Kasumi-1 (cell line): ENCODE measurements at places on chromosomes 13 and 19.

DNA sequence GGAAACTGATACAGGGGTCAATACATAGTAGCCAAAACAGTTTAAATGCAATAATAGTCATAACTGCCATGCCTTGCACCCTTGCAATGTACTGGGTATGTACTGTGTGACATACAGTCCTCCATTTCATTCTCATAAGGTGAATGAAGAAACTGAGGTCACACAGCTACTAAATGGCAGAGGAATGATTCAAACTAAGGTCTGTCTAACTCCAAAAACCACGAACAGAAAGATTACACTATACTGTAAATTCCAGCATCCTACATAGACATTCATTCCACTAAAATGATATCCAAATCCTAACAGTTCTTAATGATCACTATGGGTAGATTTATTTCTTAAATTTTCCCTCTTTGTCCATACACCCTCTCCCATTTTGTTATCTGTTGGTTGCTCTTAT lies 238.1 kb upstream of the SERP2 start:
- no peak for DNase-seq

- DNase-seq, result peak; percentile 94
Observed at GRCh38 chr19:17405250-17406045, at the start of gene BST2. TSS of gene BST2 (minus strand) at chr19:17405630. CDS start at chr19:17405575, 55 bp downstream.

GRCh38 chr19:4584670-4585460 lies 25.4 kb upstream of the SEMA6B start:
- no peak for DNase-seq

- no peak for DNase-seq
Observed at GRCh38 chr13:89061821-89062220, 1390.7 kb downstream of the SLITRK5 start.

GRCh38 chr19:37593996-37594303 lies 642 bp downstream of the ZNF571 start:
- peak; percentile 41 for DNase-seq

GRCh38 chr19:27691991-27692390 lies 1521.0 kb downstream of the UQCRFS1 start:
- no peak for DNase-seq

DNA sequence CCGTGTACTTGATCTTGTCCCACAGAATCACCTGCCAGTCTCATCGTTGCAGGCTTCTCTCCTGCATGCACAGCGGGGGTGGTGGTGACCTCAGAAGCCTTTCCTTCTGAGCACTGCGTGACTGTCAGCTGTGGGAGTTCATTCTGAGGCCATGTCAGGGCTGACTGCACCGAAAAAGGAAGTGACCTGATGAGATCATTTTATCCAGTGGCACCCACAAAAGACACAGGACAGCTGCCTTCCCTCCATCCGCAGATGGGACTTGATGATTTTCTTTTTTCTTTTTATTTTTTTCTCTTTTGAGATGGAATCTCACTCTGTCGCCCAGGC lies 89.7 kb downstream of the RAB20 start:
- DNase-seq, result peak; percentile 87

DNA sequence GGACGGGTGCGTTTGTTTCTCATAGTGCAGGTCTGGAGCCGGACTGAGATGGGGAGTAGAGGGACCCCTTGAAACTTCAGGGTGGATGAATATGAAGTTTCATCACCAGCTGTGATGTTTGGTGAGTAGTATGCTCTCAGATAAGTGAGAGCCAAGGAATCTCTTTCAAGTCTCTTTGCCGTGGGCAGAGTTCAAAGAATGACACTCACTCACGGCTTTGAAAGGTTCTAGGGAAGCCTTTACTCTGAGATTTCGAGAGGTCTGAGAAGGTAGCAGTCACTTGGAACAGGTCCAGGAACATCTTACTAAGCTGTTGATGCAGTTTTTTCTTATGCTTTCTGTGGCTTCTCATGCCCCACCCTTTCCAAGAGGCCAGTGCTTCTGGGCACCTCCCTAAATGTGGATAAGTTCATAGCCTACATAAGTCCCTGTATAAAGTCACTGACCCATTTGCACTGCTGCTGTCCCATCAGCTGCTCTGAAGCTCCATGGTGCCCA lies at the start of gene IGFL2:
Gene IGFL2, plus strand, starts transcription at position 448 of the 498 bp plus-strand sequence. Its CDS starts 41 bp downstream, at position 489.
- DNase-seq, result no peak

- no peak for DNase-seq
Observed at GRCh38 chr13:95184317-95184716, 116.9 kb downstream of the ABCC4 start.

- no peak for DNase-seq
Observed at GRCh38 chr13:45705918-45706317, 3.8 kb downstream of the CBY2 start.

GRCh38 chr13:50928659-50929462 lies 19.3 kb downstream of the RNASEH2B start:
- DNase-seq, result peak; percentile 8

DNA sequence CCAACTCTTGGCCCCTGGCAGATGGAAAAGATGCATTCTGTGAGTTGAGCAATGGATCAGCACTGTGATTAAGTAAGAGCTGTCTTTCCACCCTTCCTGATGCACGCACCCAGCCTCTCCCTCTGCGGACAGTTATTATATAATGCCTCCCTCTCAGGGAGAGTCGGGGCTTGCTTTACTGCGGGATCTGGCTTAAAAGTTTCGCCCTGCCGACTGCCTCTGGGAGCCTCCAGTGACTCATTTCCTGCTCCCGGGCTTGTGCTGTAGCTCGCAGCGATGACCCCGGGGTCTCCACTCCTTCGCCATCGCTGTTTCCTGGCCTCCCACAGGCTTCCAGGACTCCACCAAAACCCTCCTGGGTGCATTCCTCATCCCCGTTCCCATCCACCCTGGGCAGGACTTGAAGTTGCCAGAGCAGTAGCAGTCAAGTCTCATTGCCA lies 107.4 kb upstream of the SLC7A1 start:
- no peak for DNase-seq

- no peak for DNase-seq
Observed at GRCh38 chr13:103354171-103354570, 288.0 kb upstream of the SLC10A2 start.

GRCh38 chr19:6509118-6509971 lies 7.2 kb upstream of the TUBB4A start:
- DNase-seq, result no peak

DNA sequence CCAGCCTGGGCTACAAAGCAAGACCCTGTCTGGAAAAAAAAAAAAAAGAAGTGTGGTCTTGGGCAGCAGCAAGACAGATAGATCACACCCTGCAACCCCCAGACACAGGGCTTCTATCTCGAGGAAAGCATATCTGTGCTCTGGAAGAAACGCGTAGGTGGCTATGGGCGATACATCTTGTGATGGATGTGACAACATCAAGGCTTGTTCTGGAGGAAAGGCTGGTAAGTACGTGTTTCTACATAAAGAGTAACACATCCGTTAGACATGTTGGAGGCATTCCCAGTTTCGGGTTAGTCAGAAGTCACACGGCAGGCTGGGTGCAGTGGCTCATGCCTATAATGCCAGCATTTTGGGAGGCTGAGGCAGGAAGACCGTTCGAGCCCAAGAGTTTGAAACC lies 6.6 kb upstream of the DHDH start:
- peak; percentile 47 for DNase-seq

GRCh38 chr19:19956434-19957075 lies 55.8 kb downstream of the ZNF93 start:
- no peak for DNase-seq

DNA sequence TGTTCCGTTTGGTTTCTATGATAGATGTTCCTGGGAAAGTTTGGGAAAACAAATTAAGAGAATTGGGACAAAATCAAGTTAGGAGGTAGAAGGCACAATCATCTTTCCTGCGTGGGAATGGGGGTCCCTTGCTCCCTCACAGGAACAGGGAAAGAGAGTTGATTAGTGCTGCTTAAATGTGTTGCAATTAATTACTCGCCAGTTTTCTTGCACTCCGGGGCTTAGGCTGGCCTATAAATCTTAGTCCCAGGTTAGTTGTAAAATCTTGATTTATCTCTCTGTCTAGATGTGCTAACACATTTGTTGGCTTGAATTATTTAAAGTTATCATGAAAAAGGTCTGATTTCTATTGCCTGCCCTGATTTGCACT lies 10.1 kb downstream of the B3GLCT start:
- no peak for DNase-seq

DNA sequence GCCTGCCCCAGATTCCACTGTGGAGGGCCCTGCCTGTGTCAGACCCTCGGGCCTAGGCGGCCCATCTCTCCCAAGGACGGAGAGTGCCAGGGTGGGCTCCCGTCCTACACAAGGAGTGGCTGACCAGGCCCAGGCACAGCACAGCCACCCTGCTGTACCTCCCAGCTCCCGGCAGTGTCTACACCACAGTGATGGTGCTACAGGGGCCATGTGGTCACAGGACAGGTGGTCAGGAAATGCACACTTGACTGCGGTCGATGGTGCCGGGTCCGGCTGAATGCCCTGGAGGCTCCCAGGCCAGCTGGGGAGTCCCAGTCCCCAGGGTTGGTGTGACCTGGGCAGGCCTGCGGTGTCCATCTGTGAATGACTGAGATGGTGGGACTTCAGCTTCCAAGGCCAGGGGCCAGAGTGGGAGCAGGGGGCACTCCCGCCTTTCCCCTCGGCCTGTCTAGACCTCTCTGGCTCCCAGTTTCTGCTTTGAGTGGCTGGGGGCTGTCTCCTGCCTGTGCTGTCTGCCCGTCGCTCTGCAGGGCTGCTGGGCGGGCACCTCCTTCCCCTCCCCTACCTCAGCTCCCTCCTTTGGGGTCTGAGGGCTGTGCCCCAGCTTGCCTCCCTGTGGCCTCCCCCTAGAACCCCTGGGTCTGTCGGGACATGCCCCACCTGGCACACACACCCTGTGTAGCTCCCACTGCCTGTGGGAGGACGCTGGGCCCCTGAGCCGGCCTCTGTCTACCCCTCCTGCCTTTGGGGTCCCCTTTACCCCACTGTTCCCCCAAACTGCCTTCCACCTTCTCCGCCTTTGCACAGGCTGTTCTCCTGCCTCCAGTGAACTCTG lies 12.5 kb downstream of the DDA1 start:
- no peak for DNase-seq

DNA sequence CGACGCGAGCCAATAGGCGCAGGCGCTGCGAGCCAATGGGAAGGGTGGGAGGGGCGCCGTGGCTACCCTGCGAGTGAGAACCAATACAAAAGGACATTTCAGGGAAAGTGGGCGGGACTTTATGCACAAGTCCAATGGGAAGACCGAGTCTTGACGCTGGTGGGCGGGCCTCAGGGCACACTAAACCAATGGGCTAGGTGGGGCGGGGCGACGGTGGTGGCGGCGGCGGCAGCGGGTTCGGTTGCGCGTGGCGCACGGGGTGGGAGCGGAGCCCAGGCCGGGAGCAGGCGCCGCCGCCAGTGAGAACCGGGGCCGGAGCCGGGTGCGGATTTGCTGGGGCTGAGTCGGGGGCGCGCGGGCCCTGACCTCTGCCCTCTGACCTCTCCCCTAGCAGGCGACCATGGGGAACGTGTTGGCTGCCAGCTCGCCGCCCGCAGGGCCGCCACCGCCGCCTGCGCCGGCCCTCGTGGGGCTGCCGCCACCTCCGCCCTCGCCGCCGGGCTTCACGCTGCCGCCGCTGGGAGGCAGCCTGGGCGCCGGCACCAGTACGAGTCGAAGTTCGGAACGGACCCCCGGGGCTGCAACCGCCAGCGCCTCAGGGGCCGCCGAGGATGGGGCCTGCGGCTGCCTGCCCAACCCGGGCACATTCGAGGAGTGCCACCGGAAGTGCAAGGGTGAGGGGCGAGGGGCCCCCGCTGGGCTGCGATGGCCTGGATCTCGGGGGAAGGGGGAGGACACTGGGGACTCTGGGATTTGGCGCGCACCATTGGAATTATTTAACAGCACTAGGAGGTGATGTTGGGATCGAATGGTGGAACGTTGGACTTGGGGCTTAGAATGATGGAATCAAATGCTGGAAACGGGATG lies at the start of gene TOMM40:
Gene TOMM40, plus strand, starts transcription at position 239 of the 867 bp plus-strand sequence. Its CDS starts 162 bp downstream, at position 401.
- peak; percentile 100 for DNase-seq

DNA sequence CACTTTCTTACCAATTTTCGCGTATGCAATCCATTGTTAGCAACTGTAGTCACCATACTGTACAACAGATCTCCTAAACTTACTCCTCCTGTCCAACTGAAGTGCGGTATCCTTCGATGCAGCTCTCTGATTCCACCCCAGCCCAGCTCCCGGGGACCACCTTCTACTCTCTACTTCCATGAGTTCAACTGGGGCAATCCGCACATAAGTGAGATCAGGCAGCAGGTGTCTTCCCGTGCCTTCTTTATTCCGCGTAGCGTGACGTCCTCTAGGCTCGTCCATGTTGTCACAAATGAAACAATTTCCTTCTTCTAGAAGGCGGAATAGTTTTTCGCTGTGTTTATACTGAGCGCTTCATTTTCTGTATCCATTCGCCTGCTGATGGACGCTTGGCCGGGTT lies 8.4 kb downstream of the LILRB1 start:
- DNase-seq, result no peak

DNA sequence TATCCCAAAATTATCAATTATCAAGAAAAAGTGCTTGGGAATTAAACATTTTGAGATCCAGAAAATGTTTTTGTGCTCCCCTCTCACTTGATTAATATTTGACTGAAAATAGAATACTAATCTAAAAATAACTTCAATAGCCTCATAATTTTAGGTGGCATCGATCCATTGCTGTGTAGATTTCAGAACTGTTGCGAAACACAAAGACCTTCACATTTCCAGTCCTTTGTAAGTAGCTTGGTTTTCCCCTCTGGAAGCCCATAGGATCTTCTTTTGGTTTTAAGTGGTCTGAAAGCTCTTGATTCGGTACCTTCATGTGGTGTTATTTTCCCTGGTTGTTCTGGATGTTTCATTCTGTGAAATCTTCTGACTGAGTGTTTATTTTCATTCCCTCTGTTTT lies 176.5 kb downstream of the NUFIP1 start:
- no peak for DNase-seq

DNA sequence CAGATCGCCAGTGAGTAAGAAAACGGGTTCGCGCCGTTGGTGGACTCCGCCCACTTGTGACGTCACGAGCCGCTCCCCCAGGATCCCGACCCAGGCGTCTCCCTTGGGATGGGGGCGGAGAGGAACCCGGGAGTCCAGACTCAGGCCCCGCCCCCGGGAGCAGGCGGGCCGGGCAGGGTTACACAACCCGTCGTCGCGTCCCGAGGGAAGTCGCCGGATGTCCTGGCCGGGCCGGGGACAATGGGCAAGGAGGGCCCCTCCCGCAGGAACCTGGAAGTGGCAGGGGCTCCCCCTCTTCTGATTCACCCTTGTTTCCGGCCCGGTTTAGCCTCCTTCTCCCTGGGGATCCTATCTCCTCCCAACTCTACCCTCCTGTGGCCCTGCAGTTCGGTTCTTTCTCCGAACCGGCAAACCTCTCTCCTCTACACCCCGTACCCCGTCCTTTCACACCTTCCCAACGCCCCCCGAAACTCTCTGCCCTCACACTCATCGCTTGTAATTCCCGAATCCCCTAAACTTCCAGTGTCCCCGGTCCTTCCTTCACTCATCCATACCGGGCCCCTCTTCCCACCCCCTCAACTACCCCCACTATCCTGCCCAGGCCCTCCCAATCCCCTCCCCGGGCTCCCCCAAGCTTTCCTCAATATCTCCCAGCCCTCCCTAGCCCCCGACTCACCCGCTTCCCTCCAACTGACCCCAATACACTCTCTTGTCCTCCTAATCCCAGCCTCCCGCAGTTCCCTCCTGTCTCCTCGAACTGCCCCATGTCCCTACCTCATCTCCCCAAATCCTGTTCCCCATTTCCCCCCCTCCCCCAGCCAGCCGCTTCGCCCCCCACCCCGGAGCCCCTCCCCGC lies 20.0 kb upstream of the ERCC1 start:
- DNase-seq, result peak; percentile 61
